ENCODE measurements at places on chromosomes 2 and 18.

DNA sequence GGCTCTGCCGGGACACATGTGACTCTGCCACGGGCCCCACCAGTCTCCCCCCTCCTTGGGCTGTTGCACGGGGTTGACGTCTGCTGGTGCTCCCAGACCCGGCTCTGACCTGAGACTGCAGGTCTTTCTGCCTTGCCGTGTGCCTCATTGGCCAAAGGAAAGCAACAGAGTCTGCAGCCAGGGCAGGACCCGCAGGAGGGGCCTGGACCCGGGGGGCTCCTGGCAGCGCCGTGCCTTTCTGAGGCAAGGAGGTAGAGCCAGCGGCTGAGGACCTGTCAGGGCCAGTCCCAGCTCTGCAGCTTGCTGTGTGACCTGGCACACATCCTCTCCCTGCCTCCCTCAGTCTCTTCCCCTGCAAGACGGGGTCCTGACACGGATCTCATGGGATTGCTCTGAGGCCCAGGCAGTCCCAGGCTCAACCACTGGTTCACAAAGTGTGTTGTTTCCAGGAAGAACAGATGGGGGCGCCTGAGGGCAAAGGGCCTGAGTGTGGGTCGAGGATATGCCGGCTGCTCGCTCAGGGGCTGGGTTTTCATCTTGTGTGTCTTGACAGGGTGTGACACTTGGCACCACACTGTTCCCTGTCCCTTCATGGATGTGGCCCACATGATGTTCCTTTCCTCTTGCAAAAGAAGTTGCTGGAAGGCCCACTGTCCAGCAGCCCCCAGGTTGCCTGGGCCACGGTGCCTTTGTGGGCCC is 9.0 kb downstream of the CAPN10 start:
- no peak for DNase-seq

DNA sequence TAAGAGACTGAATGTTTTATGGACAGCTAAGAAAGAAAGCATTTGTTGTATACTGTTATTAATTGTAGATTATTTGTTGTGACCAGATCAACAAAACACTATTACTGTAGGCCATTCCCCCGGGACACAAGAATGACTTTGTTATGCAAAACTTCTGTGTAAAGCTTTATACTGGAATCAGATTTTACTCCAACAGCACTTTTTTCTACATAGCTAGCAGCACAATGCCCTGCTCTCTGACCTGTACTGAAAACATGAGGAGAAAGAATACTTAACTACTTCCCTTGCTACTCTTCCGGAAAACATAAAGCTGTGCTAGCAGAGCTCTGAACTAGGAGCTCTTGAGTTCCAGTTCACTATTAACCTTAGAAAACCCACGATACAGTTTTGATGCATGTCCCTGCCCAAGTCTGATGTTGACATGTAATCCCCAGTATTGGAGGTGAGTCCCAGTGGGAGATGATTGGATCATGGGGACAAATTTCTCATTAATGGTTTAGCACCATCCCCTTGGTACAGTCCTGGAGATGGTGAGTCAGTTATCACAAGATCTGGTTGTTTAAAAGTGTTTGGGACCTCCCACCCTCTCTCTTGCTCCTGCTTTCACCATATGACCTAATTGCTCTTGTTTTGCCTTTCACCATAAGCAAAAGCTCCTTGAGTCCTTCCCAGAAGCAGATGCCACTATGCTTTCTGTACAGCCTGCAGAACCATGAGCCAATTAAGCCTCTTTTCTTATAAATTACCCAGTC is 601.1 kb upstream of the PIK3C3 start:
- no peak for DNase-seq

DNA sequence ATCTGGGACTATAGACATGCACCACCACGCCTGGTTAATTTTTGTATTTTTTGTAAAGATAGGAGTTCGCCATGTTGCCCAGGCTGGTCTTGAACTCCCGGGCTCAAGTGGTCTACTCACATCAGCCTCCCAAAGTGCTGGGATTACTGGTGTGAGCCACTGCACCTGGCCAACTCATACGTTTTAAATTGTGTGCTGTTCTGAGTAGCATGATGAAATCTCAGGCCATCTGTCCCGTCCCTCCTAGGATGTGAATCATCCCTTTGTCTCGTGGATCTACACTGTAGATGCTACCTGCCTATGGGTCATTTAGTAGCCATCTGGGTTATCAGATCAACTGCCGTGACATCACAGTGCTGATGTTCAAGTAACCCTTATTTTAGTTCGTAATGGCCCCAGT is 38.5 kb upstream of the RMP24 start:
- no peak for DNase-seq

- DNase-seq = no peak
Observed at GRCh38 chr18:11293794-11294193, 144.4 kb upstream of the PIEZO2 start.

GRCh38 chr2:85802354-85803103 is 48.7 kb downstream of the ATOH8 start:
- DNase-seq = no peak

GRCh38 chr2:40096360-40096759 is 317.3 kb upstream of the THUMPD2 start:
- peak; percentile 78 for DNase-seq

DNA sequence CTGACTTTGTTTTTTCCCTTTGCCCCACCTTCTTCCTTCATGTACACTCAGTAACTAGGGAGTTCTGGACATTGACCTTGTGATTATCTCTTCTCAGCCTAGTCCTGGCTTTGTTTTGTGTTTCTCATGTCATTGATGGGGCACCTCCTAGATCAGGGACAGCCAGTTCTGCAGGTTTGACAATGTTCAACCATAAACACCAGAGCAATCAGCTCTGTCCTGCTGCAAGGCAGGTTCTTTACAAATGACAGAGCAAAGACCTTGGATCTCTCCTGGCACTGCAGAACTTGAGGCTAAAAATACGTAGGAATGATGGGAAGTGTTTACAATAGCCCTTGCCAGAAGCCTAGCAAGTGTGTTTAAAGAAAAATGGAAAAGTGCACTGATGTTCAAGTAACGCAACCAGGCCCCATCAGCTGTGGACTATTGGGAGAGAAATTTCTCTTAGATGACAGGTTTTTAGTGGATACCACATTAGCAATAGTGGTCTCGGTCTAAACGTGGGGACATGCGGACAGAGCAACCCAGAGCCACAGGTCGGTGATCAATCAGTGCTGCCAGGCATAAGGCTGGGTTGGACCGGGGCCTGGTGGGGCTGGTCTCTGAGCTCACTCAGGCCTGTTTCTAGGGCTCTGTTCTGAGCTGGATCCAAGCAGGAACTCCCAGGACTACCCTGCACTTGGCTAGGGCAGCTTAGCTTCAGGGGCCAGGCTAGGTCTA is 76.8 kb downstream of the SOWAHC start:
- peak; percentile 30 for DNase-seq

DNA sequence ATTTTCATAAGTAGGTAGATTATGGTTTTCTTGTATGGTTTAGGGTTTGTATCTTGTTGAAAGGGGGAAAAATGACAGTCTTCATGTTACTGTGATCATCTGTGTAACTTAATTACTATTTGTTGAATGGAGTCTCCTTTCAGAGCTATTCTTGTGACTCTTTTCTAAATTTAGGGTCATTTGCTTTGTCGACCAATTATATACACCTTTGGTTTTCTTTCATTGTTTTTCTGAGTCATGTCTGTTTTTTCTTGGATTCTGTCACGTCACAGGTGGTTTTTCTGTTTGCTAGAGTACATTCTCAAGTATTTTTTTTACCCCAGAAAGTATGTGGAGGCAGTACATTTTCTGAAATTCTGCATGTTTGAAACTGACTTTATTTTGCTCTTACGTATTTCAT is 43.8 kb upstream of the DYSF start:
- DNase-seq = no peak

GRCh38 chr2:175984846-175985245 is 17.2 kb downstream of the LNPK start:
- DNase-seq = no peak

DNA sequence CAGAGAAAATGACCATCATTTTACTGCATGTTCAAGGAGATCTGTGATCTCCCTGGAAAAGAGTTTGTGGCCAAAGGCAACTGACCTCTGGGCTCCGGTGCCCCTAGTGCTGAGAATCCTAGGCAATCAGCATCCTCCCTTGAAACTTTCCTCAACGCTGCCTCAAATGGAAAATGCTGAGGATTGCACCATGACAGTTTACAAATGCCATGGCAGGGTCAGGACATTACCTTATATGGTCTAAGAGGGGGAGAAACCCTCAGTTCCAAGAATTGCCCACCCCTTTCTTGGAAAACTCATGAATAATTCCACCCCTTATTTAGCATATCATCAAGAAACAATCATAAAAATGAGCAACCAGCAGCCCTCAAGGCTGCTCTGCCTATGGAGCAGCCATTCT is 48.3 kb downstream of the ALPK2 start:
- DNase-seq = peak; percentile 53

GRCh38 chr2:21217442-21217841 is 93.7 kb downstream of the TDRD15 start:
- DNase-seq = no peak

DNA sequence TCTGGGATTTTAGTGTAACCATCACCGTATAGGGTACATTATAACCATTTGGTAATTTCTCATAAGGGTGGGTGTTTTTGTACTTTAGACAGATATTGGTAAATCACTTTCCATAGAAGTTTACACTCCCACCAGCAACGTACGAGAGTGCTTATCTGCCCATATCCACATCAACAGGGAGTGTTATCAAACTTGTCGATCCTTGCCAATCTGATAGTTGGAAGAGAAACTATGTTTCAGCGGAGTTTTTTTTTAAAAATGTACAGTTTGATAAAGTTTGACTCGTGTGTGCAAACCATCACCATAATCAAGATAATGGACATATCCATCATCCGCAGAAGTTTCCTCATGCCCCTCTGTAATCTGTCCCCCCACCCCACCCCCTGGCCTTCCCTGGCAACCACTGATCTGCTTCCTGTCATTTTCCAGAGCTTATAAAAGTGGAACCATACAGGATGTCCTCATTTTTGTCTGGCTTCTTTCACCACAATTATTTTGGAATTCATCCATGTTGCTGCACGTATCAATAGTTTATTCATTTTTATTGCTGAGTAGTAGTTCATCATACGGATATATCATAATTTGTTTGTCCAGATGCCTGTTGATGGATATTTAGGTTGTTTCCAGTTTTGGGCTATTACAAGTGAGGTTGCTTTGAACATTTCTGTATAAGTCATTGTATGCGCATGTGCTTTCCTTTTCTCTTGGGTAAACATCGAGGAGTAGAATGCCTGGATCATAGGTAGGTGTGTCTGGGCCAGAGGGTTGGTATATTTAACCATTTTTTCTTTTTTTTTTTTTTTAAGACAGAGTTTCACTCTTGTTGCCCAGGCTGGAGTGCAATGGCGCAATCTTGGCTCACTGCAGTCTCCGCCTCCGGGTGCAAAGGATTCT is 18.6 kb downstream of the GLI2 start:
- DNase-seq = peak; percentile 51

DNA sequence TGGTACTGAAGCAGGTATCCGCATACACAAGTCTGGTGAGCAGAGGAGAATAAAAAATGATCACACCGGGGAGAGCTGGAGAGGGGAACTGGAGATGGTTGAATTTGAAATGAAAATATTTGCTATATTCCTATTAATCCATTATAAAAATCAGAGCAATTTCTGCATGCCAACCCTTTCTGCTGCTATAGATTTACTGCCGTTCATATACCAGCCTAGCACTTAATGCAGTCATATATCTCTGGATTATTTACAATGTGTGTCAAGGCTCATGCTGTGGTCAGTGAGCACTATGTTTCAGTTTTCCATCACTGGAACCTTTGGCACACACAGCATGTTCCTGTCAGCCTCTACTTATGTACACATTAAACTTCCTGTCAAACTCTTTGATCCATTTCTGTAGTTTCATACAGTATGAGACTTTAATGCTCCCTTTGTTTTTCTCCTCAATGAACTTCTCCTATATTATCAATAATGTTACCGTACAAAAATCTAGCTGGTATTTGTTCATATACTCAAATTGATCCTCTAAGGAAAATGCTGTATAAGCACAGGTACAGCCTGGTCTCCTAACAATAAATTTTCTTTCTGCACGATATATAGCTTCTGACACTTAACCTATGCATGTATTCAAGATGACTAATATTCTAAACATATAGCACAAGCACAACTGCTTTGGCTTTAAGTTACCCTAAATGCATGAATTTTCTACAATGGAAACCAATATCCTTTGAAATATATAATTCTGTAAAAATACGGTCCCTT is 36.7 kb downstream of the FANCL start:
- DNase-seq = no peak

GRCh38 chr2:240245706-240246105 is 105.2 kb upstream of the OTOS start:
- DNase-seq = no peak

DNA sequence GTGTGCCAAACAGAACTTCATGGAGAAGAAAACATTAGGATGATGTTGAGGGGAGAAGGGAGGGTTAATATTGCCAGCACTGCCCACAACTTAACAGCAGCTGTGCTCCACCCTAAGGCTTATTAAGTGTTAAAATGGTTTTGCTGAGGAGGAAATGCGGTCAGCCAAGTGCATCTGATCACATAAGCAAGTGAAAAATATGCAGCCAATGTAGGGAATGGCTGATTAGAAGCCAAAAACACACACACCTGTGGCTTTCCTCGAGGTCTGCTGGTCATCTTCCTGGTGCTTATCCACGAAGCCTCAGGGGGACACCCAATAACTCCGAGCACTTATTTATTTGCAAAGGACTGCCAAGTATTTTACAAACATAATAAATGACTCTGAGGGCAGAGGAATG is 66.3 kb upstream of the GPR45 start:
- DNase-seq = no peak

GRCh38 chr18:57942493-57942892 is 101.5 kb upstream of the NEDD4L start:
- no peak for DNase-seq

DNA sequence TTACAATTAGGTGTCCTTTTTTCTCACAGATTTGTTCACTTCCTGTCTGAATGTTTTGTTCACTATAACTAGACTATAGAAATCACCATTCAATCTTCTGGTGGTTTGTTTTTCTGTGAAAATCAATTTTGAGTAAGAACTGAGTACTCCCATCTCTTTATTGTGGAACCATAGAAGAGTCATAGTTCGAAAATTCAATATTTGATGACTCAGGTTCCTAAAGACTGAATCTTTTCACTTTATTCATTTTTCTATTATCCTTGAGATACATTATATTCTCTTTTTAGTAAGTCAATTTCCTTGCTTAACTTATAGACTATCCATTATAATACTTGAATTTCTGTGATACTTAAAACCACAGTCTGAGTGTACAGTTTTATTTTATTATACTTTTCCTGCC is 49.3 kb upstream of the KCNH7 start:
- DNase-seq = no peak

- peak; percentile 100 for DNase-seq
Observed at GRCh38 chr2:172253190-172254052, 150.7 kb upstream of the DLX2 start.

GRCh38 chr2:239756031-239756789 is 268.9 kb downstream of the NDUFA10 start:
- DNase-seq = no peak

- DNase-seq = peak; percentile 29
Observed at GRCh38 chr2:226601881-226602662, 197.5 kb downstream of the IRS1 start.

Measured in fibroblast of the aortic adventitia (primary cell).